ENCODE measurements at places on chromosomes 4 and X.
A peak's percentile ranks its signal among the peaks of the same experiment; 100 is the strongest.

DNA sequence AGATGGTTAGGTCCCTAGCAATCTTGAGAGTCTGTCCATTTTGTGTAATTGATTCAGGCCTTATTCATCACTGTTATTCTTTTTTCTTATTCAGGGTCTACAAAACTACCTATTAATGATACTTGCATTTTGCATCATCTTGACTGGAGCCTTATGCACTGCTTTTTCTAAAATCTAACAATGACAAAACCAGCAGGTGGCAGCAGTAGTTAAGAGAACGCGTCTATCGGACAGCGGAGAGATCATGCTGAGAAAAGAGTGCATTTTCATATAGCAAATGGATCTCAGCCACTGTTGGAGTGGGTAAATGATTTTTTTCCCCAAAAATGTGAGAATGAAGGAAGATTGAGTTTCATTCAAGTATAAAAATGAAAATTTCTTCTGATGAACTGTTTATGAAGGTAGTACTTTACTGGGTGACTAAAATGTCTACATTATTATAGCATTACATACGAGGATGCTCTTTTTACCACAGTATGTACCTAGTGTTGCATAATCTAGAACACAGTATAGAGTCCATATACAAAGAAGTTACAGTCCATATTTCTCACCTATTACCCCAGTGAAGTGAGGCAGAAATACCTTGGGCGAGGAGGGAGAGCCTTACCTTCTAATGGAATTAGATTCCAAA lies 43.2 kb downstream of the TMEM144 start:
- DNase-seq = peak; percentile 13

DNA sequence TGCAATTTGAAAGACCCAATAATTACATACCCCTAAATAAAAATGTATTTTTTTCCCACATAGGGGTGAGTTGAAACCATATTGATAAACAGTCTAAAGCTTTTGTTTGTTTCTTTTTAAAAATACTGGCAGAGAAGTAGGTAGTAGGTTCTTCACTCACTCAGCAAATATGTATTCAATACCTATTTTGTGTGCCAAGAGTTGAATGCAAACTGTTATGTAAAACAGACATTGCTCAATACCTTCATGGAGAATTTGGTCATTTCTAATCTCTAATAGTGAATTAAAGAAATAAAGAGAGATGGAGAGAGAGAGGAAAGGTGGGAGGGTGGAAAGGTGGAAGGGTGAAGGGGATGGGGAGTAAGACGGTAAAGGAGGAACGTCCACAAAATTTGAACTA lies 589.9 kb upstream of the GNPDA2 start:
- no peak for DNase-seq

- no peak for DNase-seq
These were observed 436.2 kb downstream of the FAT4 start for GRCh38 chr4:125750828-125751466.

DNA sequence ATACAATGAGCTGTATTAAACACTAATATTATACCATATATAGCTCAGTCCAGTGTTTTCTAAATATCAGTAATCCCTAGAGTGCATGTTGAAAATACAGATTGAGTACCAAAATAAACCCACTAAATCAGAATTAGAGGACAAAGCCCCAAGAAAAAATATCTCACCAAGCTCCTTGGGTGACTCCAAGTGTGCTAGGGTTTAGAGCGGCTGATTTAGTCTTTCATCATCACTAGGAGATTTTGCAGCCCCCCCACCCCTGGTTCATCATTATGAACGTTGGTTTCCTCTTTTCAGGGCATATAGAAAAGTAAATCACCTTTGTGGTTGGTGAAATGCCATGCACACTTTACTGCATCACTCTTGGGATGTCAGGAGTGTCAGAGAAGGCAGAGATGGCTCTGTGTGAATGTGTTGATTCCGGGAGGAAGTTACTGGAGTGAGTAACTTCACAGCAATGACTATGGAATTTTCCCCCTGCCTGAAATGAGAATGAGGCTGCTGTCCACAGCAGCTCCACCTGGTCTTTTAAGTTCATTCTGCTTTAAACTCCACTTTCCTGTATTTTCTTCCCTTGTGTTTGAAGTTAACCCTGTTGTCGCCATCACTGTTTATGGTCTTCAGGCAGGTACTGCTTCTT lies 25.2 kb upstream of the ANAPC4 start:
- no peak for DNase-seq

DNA sequence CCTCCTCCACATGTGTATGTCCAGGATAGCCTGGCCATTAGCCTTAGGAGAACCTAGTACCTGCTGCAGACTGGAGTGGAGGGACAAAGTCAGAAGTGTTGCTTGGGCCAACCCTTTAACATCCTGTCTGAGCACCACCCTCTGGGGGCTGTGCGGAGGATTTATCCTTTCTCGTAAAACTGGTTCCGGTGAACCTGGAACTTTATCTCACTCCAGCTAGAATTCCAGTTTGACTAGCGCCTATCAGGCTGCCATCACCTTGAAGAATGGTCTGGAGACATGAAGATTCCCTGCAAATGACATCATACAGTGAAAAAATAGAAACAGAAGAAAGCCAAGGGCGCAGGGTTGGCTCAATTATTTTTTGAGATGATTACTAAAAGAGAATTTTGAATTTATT lies 4.0 kb downstream of the TCEAL8 start:
- DNase-seq = no peak

DNA sequence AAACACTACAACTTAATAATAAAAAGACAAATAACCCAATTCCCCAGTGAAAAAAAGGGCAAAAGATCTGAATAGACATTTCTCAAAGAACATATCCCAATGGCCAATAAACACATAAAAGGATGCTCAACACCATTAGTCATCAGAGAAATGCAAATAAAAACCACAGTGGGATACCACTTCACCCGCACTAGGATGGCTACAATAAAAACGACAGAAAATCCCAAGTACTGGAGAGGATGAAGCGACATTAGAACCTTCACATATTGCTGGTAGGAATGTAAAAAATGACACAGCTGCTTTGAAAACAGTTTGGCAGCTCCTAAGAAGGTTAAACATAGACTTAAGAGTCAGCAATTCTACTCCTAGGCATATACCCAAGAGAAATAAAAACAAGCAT lies 140.6 kb upstream of the ARX start:
- no peak for DNase-seq

GRCh38 chrX:56600141-56600540 lies 36.7 kb downstream of the UBQLN2 start:
- no peak for DNase-seq

- no peak for DNase-seq
These were observed 279.6 kb upstream of the CLNK start for GRCh38 chr4:10963958-10964703.

GRCh38 chr4:2728221-2728620 lies 27.9 kb downstream of the TNIP2 start:
- no peak for DNase-seq

DNA sequence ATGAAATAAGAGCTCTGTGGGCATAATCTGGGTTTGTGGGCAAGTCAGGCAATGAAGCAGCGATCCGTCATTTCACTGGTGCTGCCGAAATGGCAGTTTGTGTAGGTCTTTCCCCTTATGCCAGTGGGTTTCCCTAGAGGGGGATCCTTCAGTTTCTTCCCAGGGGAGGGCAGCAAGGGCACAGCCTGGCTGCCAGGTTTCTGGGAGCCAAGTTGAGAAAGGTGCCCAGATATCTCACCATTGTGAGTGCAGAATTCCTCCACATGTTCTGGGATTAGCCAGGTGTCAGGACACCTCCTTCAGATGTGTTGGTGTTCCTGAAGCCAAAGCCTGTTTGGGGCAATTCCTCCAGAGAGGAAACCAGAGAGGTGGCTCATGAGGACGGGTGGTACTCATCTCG lies 28.0 kb downstream of the MSX1 start:
- DNase-seq = no peak

DNA sequence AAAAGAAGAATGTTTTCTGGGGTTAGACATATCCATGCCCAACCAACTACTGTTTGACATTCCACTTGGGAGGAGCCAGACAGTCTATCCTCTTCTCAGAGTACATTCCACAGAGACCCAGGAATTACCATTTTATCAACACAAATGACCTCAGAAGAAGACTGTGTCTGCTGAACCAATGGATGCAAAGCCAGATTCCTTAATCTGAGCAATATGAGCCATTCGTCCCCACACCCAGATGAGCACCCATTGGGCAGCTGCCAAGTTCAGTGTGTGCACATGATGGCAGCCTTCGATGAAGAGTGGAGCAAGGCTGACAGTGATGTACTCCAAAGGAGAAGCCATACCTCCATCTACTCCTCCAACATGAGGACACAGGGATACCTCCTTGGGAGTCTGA lies 111.3 kb downstream of the ZNF674 start:
- no peak for DNase-seq

DNA sequence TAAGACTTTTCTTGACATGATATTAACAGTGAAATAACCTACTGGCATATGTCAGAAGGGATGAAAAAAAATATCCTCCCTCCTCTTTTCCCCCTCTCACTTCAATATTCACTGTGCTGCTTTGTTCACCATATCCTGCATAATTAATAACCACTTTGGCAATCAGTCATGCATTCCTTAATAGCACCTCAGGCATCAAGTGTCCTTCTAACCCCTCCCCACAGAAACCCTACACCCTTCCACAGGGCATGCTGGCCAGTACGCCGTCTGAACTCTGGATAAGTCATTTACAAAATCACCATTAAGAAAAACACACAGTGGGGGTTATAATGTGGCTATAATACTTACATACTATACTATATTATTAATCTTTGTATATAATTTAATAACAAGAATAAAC lies 165.9 kb downstream of the PDGFC start:
- DNase-seq = no peak

DNA sequence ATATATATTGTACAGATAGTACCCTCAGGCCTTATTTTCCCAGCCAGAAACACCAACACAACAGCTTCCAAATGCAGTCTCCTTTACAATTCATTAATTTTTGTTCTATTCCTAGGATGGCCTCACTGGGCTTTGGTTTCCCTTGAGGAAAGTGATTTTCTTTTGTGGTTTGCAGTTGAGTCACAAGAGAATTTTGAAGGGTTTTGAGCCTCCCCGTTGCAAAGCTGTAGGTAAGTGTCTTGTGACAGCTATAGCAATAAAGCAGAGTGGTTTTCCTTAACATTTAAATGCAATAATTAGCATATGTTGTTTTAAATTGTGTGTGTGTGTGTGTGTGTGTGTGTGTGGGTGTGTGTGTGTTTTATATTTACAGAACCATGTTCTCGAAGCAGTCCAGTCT lies 54.1 kb upstream of the WDR17 start:
- DNase-seq = no peak

GRCh38 chr4:74311696-74312313 lies 3.5 kb downstream of the EPGN start:
- DNase-seq = no peak

- no peak for DNase-seq
These were observed 47.5 kb upstream of the NDP start for GRCh38 chrX:44020693-44021092.

- DNase-seq = no peak
These were observed 64.5 kb upstream of the LSM6 start for GRCh38 chr4:146110871-146111485.

DNA sequence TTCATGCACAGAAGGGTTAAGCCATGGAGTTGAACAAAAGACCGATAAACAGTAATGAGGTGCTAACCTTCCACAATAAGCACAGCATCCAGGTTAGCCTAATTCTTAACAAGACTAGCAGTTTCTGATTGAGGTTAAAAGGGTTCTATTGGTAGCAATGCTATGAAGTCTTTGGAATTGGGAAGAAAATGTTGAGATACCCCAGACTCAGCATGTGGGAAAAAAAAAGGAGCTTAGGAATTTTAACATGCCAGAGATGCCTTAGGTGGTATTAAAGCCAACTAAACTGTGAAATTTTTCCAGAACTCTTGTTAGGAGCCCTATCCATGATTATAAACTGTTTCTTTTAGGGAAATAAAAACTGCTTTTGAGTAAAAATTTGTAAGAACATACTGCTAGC lies 391.7 kb downstream of the GABRG1 start:
- no peak for DNase-seq

GRCh38 chr4:12707381-12708175 lies 776.6 kb downstream of the RAB28 start:
- DNase-seq = no peak

DNA sequence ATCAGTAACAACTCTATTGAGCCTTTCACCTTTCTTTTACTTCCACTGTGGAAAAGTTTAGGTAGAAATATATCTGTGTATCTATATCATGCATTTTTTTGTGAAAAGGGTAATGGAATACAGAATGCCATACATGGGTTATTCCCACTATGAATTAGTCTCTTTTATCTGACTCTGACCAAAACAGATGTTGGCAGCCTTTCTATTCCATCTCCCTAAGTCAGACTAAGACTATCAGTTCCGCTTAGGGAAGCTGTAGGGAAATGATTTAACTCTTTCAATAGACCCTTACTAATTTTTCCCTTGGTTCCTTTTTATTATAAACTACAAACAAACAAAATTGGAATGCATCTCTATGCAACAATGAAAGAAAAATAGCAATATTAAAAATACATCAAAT lies 92.3 kb upstream of the LEF1 start:
- DNase-seq = no peak

- DNase-seq = no peak
These were observed 1317.6 kb downstream of the ADGRL3 start for GRCh38 chr4:62517716-62518115.

- no peak for DNase-seq
These were observed 55.9 kb downstream of the PAGE2 start for GRCh38 chrX:55144697-55145096.

DNA sequence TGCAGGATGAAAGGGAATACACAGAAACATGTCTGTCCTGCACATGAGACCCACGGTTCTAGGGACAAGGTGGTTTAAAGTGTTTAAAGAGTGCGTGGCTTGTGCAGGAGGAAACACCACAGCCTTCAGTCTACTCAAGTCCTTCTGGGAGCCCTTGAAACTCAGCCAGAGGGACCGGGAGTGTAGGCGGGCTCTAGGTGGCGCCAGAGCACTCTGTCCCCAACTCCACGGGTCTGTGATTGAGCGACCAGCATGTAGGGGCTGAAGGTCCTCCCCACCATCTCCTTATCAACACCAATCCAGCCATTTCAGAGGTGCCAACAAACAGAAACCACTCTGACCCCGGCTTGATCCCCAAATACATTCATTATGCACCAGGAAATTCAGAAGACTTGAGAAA lies 82.0 kb upstream of the CLDN34 start:
- no peak for DNase-seq

- DNase-seq = no peak
These were observed 64.3 kb downstream of the RASL11B start for GRCh38 chr4:52926196-52926974.

DNA sequence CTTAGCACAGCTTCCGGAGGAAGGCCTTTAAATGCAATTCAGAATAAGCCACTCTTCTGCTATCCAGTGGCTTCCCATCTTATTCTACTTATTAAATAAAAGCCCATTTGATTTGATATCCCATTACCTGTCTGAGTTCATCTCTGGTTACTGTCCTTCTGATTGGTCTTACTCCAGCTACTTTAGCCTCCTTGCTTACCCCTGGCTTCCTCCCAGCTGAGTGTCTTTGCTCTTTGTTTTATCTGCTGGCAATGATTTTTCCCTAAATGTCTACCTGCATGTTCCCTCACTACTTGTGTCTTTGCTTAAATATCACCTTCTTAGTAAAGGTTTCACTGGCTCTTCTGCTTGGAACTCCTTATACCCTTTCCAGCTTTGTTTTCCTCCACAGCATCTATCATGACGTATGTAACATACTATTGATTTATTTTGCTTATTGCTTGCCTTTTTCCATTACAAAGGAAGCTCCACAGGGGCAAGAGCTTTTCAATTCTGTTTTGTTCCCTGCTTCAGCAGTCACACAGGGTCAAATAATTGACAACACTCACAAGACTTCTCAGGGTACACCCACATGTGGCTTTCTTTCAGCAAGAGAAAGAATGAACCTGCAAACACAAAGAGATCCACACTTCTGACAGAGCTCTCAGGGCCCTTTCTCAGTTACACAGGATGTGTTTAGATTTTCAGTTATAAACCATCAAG lies 63.8 kb downstream of the TBC1D19 start:
- DNase-seq = no peak
